Activated T-helper 1 cell treated with anti-CD3 and anti-CD28 coated beads, Interleukin-2, amount 50 U/mL, for 16 hours (primary cell): ENCODE measurements at places on chromosomes 4 and X.

DNA sequence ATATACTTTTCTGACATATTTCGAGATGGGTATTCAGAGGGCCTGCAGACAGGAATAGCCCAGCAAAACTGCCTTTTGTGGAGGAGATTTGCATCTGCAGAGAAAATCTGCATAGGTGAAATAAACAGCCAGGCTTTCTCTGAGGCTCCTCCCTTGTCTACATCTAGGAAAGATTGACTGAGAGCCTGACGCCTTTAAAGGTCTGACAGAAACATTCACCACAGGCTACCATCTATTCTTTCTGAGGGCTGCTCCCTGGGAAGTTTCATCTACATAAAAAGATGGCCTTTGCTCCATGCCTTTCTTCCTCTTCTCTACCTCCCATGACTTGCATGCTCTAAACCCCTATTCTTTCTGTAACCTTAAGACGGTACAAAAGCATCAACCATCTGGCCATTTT is 55.0 kb upstream of the AP1S2 start:
- DNase-seq, result no peak

DNA sequence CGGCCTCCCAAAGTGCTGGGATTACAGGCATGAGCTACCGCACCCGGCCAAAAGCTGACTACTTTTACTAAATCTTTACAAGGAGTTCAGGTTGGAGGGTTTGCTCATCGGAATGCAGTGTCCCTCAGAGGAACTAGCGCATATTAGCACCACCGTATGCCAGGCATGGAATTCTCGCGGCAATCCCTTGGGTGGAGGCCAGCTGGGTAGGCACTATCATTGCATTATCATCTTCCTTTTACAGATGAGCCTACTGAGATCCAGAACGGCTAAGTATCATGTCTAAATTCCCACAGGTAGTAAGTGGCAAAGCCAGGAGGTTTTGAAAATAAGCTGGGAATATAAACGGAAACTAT is 6.1 kb upstream of the CXorf66 start:
- no peak for DNase-seq

DNA sequence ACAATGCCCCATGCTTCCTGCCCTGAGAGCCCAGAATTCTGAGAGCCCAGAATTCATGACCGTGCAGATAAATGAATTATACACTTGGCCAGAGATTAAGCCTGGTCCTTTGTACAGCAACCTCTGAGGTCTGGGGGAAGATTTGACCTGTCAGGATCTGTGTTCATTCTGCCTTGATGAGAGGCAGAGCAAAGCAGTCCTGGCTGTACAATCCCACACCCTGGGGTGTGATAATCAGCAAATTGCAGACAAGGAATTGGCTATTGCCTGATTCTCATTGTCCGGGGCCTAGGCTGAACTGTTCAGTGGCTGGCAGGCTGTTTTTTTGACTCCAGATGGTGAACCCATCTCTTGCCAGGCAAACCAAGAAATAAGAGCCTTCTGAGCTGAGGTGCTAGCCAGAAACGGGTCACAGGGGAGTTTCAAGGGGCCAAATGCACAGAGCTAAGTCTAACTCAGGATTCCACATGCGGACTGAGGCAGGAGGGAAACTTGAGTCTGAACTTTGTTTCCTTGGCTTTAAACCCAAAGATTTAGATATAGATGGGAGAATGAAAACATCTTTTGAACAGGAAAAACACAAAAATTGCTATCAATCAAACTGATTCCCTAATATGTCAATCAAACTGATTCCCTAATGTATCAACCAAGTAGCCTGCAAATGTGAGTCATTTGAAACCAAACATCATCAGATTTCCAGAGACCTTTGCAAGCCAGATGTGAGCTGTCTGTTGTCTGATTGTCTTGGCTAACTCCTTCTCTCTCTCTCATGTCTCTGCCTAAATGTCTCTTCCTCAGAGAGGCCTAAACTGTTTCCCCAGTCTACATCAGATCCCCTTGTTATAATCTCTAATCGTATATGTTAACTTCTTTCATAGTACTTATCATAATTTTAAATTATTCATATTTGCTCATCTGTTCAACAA is 159.3 kb downstream of the ATG4A start:
- DNase-seq, result no peak

GRCh38 chr4:107733431-107733925 is 13.4 kb upstream of the PAPSS1 start:
- no peak for DNase-seq

DNA sequence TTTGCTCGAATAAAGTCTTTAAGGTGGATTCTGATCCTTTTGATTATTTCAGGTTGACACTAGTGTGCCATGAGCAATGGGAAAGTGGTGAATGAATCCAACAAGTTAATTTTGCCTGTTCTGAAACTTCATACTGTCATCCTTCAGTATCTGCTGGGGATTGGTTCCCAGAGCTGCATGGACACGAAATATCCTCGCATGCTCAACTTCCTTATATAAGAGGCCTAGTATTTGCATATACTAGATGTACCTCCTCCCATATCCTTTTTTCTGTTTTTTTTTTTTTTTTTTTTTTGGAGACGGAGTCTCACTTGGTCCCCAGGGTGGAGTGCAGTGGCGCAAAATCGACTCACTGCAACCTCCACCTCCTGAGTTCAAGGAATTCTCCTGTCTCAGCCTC is 23.0 kb upstream of the PDS5A start:
- no peak for DNase-seq

- no peak for DNase-seq
Measured at GRCh38 chrX:17077361-17077760, 130.9 kb downstream of the REPS2 start.

DNA sequence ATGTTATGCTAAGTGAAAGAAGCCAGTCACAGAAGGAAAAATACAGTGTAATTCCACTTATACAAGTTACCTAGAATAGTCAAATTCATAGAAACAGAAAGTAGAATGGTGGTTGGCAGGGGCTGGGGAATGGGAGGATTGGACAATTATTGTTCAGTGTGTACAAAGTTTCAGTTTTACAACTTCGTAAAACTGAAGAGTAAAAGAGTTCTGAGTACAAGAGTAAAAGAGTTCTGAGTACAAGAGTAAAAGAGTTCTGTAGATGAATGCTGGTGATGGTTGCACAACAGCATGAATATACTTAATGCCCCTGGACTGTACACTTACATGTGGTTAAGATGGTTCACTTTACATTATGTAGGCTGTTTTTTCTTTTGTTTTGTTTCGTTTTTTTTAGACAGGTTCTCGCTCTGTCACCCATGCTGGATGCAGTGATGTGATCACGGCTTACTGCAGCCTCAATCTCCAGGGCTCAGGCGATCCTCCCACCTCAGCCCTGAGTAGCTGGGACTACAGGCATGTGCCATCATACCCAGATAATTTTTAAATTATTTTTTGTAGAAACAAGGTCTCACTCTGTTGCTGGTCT is 230.9 kb downstream of the SOWAHB start:
- DNase-seq, result no peak

DNA sequence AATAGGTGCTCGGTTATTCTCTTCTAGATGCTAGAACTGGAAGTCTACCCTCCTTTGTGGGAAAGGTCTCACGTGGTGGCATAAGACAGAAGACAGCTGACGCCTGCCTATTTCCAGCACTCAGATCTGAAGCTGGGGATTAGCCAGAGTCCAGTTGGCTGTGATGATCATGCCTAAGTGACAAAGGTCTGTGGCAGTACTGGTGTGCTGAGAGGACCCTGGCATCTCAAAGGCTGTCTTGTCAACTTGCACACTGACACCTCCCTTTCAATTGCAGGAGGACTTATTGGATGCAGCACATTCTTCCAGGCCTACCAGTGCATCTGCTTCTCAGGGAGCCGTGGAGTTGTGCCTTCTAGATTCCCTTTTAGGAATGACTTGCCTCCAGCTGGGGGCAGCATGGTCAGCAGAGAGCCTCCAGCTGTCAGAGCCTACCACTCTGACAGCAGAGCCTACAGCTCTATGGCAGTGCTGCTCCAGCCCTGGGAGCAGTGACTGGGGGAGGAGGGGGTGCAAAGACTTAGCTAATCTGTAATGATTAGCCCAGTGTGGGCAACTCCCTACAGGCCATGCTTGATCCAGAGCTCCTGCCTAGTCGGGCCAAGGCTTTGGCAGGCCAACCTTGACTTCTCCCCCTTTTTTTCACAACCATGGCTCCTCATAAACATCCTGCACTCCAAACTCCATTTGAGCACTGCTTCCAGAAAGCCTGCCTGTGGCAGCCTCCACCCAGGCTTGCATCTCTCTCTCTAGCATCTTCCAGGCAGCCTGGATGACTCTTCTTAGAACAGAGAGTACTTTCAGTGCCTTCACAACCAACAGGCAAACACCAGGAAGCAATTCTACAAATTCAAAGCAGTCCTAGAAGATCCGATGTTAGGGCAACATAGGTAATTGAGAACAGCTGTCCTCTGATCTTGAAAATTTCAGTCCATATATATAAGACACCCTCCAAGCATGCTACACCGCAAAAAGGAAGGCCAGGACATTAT is 13.8 kb upstream of the FGFBP2 start:
- no peak for DNase-seq

DNA sequence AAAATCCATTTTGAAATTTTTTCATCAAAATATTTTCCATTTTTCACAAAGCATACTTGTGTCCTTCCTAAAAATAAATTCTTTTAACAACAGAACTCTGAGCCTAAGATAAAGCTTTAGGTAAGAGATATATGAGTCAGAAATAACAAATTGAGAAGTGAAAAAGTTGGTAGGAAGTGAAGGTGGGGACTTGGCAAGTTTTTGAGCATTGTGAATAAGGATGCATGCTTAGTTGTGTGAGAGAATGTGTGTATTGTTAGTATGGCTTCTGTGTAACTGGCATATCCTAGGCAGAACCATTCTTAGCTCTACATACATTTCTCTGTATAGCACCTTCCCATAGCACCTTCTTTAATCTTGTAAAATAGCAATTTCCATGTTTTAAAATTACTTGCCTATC is 6.8 kb downstream of the ASB5 start:
- DNase-seq, result no peak

- DNase-seq, result no peak
Measured at GRCh38 chr4:86338989-86339388, 20.9 kb downstream of the MAPK10 start.

GRCh38 chr4:180550106-180550505 is 1693.1 kb upstream of the TENM3 start:
- no peak for DNase-seq

DNA sequence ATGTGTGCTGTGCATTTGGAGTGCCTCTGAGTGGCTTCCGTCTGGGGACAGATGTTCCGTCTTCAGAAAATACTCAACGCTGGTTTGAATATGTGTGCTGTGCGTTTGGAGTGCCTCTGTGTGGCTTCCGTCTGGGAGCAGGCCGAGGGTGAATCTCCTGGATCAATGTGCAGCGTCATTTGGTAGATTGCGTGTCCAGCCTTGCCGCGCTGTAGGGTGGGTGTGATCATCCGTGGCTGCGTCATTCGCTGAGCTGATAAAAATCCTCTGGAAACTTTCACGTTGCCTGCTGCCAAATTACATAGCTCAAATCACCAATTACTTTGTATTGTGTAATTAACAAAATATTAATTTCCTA is 12.1 kb downstream of the UVSSA start:
- no peak for DNase-seq

DNA sequence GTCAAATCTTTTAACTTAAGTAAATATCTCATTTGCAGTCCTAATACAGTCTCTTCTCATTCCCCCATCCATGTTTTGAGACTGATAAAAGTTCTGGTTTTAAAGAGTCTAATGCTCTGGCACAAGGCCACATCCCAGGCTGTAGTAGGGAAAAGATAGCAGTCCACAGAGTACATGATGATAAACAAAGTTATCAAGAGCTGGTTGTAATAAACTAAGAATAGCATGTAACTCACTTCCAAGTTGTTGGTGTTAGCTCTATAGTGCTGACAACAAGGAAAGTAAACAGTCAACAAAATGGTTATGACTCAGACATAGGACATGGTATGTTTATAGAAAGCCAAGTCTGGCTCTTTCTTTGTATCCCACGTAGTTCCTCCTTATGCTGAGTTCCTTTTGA is 21.8 kb upstream of the AREG start:
- no peak for DNase-seq

DNA sequence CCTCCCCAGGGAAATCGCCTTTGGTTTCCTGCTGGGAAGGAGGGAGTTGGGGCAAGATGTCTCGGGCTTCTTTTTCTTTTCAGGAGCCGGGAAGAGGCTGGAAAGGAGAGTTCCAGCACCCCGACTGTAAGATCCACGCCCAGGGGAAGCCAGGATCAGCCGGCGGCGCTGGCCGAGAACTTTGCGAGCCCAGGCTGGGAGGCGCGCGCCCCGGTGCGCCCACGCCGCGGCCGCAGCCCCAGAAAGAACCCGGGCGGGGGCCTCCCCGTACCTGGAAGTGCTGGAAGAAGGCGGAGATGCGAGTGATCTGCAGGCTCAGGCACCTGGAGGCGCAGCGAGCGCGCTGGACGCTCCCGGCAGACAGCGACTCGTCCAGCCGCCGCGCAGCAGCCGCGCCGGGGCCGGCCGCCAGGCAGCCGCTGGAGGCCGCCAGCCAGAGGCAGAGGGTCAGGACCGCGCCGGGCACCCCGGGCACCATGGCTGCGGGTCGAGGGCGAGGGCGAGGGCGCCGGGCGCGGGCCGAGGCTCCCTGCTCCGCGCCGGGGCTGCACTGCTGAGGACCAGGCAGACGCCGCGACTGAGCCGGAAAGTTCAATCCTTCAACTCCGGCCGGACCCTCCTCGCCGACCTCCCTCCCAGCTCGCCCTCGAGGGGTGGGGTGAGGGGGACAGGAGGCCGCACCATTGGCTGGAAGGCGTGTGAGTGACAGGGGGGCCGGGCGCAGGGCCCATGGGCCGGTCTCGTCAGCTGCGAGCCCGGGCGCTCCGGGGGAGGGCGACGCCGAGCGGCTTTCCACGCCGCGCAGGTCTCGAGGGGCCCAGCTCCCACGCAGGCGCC is at the start of gene ANOS1:
ANOS1 (minus strand) TSS at position 579 of the 837 bp plus-strand sequence; CDS start at position 478, 101 bp downstream.
- no peak for DNase-seq

DNA sequence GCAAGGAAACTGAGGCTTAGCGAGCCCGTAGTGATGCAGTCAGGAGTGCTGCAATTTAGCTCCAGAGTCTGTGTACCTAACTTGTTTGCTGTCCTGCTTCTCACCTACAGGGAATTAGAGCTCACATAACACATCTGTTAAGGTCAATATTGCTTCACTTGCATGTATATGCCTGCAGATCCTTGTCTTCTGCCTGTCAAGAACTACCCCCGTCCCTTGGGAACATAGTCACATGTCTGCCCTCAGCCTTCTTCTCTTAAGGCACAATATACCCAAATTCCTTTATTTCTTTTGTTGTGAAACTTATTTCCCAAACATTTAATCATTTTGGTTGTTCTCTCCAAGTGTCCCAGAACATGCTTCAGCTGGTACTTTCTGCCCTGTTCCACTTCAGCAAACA is 103.3 kb upstream of the LEF1 start:
- DNase-seq, result no peak

DNA sequence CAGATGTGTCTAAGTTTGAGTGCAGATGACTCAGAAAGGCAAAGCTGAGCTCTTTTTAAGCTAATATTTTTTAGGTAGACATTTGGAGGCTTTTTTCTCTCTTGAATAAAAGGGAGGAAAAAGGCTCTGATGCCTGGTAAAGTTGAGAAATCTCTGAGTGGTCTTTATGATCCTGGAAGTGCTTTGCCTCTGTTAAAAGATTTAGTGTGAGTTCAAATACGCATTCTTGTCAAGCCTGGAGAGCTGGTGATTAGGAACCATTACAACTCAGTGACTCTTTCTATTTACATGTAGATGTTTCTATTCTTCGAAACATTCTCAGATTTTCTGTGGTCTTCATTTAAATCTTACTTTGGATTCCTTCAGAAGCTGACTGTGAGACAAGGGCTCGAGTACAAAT is 143.4 kb upstream of the MED14 start:
- DNase-seq, result no peak
